Activated T-cell treated with anti-CD3 and anti-CD28 coated beads, Interleukin-2, amount 50 U/mL, for 4 hours (primary cell): ENCODE measurements at places on chromosomes 11 and 22.

DNA sequence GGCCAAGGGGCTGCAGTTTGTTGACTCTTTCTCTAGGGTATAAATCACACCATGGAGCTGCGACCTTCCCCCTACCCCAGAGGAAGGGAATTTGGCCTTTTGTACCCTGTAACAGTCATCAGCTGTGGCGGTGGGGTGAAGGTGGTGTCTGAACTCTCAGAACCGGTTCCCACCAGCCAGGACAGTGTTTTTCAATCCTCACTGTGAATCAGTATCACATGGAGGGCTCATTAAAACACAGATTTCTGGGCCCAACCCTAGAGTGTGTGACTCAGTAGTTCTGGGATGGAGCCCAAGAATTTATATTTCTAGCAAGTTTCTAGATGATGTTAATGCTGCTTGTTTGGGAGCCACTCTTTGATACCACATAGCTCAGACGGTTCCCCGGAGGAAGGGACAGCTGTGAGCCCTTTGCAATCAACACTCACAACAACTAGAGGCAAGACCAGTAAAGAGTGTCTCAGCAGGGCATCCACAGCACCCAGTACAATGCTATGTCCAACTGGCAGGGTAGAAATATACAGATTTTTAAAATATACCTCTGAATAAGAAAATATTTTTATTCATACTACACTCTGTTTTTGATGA, 43.9 kb upstream of the FAT3 start:
- no peak for DNase-seq

- DNase-seq = peak; percentile 41
Observed at GRCh38 chr22:41619979-41620588, 759 bp downstream of the DESI1 start.

GRCh38 chr11:67670316-67671210, 3.9 kb downstream of the ALDH3B2 start:
- DNase-seq = no peak

DNA sequence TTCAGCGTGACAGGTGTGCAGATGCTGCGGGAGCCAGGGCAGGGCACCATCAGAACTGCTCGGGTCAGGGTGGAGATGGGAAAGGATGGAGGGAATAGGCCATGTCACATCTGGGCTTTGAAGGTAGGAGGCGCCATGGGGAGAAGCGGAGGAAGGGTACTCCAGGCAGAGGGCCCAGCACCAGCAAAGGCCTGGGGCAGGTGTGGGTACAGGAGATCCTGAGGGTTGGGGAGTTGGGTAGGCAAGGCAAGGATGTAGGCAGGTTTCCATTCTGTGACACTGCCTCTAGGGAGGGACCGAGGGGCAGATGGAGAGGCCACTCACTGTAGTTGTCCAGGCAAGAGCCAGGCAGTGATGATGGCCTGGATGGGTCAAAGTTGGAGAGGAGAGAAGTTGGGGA, 8.5 kb downstream of the EMID1 start:
- DNase-seq = no peak

DNA sequence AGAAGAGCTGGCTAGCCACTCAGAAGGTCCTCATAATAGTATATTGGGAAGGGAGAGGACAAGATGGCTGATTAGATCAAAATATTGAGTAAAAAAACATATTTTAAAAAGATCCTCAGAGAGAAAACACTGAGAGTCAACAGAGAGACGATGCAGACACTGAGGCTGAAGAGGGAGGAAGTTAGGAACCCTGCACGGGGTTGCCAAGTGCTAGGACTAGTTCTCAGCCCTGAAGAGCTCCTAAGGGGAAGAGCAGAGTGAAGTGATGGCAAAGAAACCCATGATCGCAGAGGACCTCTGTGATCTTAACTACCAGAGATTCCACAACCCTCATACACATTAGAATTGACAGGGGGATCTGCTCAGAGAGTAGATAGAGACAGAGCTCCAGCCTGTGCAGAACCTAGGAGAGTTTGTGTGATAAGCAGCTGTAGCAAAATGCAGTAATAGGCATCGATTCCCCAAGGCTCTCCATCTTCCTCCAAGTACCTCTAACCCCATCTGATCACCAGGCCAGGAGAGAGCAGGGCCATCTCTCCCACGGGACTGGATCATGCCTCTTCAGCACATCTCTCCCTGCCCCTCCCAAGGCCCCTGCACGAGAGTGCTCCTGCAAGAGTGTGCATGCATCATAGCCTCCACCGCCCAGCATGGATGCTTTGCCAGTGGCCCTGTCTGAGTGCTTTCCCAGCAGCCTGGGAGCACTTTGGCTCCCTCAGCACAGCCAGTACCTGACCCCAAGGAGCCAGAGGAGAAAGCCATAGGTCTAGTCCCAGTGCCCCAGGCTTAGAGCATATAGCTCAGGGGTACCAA, 41.2 kb upstream of the ARL14EP start:
- no peak for DNase-seq

GRCh38 chr11:125262194-125262829, 97.8 kb downstream of the PKNOX2 start:
- no peak for DNase-seq

DNA sequence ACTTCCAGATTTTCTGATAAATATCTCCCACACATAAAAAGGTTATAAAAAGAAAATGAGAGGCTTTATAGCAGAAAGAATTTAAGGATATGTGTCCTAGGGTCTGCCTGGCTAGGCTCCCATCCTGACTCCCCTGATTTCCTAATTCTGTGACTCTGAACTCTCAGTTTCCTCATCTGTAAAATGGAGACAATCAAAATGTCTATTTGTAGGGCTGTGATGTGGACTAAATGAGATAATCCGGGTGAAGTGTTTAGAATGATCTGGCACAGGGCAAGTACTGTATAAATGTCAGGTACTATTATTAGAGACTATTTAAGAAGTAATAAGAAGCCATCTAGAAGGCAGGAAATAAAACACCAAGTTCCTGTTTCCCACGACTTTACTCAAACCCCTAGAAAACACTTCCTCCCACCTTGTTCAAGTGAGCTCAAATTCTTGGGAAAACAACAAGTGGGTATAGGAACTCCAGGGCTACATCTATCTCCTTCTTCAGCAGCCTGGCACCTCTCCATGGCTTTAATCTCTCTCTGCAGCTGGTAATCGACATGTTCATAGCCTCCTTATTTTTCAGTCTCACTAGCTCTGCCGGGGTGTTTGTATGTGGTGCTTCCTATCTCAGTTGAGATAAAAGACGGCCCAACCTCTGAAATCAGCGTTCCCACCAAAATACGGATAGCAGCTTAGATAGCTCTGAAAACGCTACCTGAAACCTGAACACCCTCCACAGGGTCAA, 6.7 kb downstream of the ASCC2 start:
- DNase-seq = no peak

GRCh38 chr22:38474003-38474607, 6.2 kb downstream of the KDELR3 start:
- no peak for DNase-seq

GRCh38 chr22:29090039-29090438, 17.2 kb downstream of the KREMEN1 start:
- DNase-seq = no peak

GRCh38 chr11:117876059-117876340, 458 bp downstream of the FXYD6 start:
- no peak for DNase-seq

DNA sequence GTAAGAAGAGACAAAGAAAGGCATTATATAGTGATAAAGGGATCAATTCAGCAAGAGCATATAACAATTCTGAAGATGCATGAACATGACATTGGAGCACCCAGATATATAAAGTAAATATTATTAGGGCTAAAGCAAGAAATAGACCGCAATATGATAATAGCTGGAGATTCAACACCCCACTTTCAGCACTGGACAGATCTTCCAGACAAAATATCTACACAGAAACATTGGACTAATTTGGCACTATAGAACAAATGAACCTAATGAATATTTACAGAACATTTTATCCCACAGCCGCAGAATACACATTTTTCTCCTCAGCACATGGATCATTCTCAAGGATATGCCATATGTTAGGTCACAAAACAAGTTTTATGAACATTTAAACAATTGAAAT, 633.1 kb downstream of the JRKL start:
- no peak for DNase-seq

GRCh38 chr11:63919267-63920125, 2.5 kb upstream of the RCOR2 start:
- DNase-seq = no peak

- no peak for DNase-seq
Observed at GRCh38 chr22:45579806-45580725, 77.4 kb downstream of the FBLN1 start.

GRCh38 chr11:93905384-93905783, 55.0 kb upstream of the VSTM5 start:
- no peak for DNase-seq

DNA sequence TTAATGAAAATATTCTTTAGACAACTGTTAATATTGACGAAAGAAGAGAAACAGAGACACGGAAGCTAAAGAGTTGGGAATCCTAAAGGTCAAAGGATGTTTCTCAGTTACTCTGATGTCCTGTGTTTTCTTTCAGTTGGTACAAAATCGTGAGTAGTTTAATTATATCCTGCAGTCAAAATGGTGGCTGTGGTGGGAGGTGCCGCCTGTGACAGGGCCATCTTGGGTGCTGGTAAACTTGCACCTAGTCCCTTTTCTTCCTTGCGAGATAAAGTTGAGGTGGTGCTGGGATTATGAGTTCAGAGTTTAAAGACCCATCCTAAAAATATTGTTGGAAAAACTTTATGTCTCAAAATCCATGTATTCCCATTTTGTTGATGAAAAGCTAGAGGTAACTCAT, 2.2 kb downstream of the CECR2 start:
- DNase-seq = no peak

GRCh38 chr11:88411265-88411664, 73.7 kb upstream of the CTSC start:
- no peak for DNase-seq

DNA sequence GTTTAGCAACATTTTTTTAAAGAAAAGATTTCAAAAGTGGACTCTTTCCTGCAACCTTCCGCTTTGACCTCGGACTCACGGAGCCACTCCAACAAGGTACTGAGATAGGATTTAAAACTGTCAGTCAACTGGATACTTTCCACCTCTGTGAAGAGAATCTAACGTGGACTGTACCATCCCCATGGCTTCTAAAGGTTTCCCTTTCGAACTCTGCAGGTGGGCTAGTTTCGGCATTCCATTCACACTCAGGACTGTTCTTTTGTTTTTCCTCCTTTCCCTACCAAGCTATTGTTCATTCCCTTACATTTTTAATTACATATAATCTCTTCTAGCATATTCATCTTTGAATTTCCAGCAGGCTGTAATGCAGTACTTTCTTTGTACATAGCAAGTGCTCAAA, 88.5 kb upstream of the AKIP1 start:
- DNase-seq = no peak

DNA sequence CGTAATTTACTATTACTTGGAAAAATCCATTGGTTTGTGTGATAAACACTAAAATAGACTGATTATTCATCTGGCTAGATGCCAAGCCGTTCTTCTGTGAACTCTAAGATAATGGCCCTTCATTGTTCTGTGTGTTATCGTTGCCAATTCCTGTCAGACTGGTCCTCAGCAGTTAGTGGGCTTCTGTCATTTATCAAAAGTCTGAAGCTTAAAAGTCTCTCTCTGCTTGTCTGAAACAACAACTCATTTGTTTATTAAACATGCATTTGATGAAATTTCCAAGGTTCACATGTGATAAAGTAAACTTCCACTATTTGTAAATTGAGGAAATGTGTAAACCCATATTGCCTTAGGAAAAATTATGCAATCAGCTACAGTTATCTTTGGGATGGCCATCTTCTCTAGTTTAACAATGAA, 21.1 kb upstream of the RDX start:
- no peak for DNase-seq

- DNase-seq = no peak
Observed at GRCh38 chr22:46436595-46437175, 100.7 kb downstream of the CELSR1 start.

- DNase-seq = no peak
Observed at GRCh38 chr11:114892381-114893197, 214.3 kb downstream of the NXPE2 start.

DNA sequence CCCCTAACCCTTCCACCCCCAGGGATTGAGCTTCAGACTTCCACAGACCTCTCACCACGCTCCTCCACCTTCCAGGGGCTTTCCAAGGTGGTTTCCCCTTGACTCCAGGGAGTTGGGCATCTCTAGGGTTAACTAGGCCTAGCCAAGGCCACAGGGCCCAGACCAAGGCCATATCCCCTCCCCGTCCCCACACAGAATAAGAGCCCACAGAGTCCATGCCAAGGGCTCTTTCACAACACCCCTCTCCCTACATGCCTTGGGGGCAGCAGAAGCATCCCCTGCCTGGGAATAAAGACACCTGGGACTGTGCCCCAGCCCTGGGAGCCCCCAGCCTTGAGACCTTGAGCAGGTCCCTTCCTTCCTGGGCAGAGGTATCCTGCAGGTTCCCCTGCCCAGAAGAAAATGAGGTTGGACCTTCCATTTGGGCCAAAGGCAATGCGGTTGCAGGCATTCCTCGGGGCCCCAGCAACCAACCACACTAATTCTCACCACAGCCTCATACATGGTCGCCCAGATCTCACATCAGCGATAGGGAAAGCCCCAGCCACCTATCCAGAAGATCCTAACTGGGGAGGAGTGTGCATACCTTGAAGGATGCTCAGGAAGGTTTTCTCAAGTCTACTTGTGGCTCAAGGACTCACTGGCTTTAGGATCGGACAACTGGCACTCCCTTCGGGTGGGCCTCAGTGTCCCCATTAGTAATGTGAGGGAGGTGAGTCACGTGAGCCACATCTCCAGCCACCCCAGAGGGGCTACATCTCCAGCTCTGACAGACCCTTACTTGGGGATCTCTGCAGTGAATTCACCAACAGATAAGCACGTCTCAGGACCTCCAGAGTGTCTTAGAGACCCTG, 1.7 kb downstream of the GDPD5 start:
- no peak for DNase-seq

DNA sequence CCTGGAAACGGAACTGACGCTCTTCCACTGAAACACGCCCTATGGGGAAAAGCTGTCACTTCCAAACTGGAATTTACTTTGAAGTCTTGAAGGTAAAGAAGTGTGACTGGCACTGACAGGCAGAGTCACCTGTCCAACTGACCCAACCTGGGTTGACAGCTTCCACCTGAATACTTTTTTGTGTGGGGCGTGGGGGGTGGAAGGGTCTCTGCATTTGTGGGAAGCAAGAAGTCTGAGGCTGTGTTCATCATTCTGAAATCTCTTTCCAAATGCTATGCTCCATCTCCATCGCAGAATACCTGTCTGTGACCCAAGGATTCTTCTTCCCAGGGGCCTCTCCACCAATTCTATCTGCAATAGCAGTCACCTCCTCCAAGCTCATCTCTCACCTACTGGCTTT, 7.8 kb downstream of the IFT27 start:
- no peak for DNase-seq

GRCh38 chr11:2328656-2329354, 27.0 kb downstream of the TSPAN32 start:
- DNase-seq = no peak

GRCh38 chr11:32713496-32713895, 81.0 kb downstream of the CCDC73 start:
- no peak for DNase-seq

- DNase-seq = no peak
Observed at GRCh38 chr11:59779487-59779886, 24.3 kb downstream of the STX3 start.

GRCh38 chr22:46881373-46882118, 119.1 kb downstream of the TBC1D22A start:
- no peak for DNase-seq
